ENCODE measurements at places on chromosomes 11 and 22. TPM values are rescaled to one million over a fixed set of nuclear protein-coding genes. Genes with fewer than 3 reads are reported as not detected.
A peak's percentile ranks its signal among the peaks of the same experiment; 100 is the strongest.

Gene CCDC88B
- total RNA-seq = 7.6 TPM

GRCh38 chr11:65042891-65043290 is 1.9 kb downstream of the SAC3D1 start:
- DNase-seq = no peak

GRCh38 chr11:23079382-23079813 is 219.1 kb upstream of the CCDC179 start:
- no peak for DNase-seq

DNA sequence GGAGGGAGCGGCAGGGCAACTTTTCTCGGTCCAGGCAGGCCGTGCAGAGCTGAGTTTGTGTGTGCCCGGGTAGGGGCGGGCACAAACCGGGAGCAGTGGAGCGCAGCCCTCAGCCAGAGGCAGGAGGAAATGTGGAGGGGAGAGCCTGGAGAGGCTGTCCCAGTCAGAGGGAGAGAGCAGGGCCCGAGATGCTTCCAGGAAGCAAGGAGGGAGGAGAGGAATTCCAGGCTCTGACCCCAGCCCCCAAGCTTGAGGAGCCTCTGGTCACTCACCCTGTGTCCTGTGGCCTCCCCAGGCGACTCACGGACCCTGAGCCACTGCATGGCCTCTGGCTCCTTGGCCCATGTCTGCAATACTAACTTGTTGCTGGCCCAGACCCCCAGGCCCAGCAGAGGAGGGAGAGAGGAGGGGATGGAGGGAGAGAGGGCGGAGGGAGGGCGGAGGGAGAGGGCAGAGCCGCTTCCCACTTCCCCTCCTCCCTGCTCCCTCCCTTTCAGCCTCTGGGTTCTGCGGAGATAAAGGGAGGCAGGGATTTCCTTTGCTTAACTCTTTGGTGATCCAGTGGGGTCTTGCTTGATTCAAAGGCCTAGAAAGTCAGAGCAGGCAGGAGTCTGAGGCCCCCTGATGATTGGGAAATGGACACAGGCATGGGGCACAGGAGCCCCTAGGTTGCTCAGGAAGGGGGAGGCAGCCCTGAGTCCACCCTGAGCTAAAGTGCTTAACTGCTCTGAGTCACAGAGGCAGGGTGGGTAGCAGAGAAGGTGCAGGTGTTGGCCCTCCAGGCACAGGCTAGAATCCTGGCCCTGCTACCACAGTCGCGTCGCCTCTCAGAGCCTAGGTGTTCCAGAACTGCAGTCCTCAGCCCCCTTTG is at the start of gene C1QTNF6:
Gene C1QTNF6 (minus strand): TSS at position 357 of the 871 bp plus-strand sequence. CDS start 34 bp downstream, at position 323.
- DNase-seq = peak; percentile 39

- no peak for DNase-seq
Measured at GRCh38 chr11:35524780-35525179, 636 bp downstream of the PAMR1 start.

Gene PARVA
- 22.9 TPM for total RNA-seq

Gene PIWIL4
- total RNA-seq = 7.7 TPM

DNA sequence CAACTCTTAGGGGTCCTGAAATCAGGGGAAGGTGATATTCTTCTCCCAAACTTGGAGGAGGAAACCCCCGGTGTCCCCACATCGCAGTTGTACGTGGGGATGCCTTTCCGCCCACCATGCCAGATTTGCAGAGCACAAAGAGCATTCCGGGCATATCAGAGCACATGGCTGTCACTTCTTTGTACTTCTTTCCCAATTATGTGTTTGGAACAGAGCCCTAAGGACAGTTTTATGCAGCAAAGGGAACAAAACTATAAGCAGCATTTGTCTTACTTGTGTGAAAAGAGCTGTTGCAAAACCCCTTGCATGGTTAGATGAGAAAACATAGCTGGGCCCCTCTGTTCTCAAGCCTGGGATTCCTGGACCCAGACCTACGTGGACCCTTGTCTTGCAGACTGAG is 41.2 kb downstream of the NTM start:
- DNase-seq = no peak

GRCh38 chr22:21594865-21595452 is 27.4 kb downstream of the UBE2L3 start:
- DNase-seq = no peak

Gene MRGPRX4
- not detected for total RNA-seq

- no peak for DNase-seq
Measured at GRCh38 chr22:30837531-30837930, 131.0 kb downstream of the MORC2 start.

DNA sequence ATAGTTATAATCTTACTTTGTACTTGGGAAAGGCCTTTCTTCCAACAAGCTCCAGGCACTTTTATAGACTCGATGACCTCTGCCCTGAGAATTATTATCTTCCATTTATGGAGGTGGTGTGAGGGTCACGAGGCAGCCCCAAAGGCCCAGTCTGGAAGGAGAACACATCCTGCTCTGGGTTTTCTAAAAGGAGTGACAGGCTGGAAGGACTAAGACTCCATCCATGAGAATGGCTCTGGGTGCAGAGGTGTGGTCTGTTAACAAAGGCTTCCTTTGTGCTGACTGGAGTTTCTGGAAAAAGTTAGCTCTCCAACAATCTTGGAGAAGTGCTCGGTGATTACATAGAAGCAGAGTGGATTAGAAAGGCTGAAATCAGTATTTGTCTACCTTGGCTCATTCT is 74.7 kb upstream of the SESN3 start:
- DNase-seq = no peak

- DNase-seq = no peak
Measured at GRCh38 chr22:25726241-25726640, 15.7 kb upstream of the MYO18B start.

DNA sequence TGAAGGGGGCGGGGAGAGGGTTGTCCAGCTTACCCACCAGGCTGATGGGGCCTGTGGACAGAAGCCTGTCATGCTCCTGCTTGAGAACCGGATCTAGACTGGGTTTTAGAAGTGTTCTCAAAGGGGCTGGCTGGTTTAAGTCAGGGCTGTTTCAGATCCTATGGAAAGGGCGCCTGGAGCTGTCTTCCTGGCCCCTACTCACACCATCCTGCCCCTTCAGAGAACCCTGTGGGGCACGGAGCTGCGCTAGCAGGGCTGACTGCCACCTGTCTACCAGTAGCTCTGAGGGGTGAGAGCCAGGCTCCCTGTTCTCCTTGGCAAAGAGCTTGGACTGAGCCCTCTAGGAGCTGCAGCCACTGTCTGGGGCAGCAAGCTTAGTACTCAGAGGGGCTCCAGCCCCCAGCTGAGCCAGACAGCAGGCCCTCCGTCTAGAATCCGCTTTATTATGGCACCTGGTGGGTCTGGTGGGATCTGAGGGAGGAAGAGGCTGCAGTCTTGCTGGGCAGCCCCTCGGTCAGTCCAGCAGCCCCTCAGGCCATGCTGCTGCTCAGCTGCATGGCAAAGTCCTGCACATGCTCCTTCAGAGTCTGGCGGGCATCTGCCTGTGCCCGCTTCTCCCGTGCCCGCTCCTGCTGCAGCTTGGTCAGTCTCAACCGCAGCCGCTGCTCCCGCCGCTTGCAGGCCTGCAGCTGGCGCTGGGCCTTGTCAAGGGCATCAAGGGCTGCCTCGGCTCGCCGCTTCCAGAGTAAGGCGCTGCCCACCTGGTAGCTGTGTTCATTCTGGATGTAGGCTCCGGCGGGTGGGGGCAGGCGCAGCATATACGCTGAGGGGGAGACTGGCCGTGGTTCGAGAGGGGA is 2.3 kb downstream of the THAP7 start:
- no peak for DNase-seq

DNA sequence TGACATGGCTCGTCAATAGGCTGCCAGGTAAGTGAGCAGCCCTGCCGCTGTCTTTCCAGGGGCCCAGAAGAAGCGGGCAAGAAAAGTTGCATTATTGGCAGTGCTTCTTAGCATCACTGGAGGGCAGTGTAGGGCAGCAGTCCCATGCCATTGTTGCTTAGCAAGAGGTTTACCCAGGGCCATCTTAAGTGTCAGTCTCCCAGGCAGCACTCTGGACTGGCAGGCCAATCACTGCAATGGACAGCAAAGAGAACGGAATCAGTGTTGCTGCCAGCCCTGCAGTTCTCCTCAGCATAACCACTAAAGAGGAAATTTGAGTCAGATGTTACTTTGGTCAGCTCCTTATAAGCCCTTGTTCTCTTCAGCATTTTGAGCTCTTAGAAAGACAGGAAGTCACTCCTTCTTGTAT is 13.4 kb upstream of the GRK2 start:
- DNase-seq = peak; percentile 26
